Small intestine (tissue), 16 donors: ENCODE measurements at places on chromosomes 3 and 15.
A peak's percentile ranks its signal among the peaks of the same experiment; 100 is the strongest.

DNA sequence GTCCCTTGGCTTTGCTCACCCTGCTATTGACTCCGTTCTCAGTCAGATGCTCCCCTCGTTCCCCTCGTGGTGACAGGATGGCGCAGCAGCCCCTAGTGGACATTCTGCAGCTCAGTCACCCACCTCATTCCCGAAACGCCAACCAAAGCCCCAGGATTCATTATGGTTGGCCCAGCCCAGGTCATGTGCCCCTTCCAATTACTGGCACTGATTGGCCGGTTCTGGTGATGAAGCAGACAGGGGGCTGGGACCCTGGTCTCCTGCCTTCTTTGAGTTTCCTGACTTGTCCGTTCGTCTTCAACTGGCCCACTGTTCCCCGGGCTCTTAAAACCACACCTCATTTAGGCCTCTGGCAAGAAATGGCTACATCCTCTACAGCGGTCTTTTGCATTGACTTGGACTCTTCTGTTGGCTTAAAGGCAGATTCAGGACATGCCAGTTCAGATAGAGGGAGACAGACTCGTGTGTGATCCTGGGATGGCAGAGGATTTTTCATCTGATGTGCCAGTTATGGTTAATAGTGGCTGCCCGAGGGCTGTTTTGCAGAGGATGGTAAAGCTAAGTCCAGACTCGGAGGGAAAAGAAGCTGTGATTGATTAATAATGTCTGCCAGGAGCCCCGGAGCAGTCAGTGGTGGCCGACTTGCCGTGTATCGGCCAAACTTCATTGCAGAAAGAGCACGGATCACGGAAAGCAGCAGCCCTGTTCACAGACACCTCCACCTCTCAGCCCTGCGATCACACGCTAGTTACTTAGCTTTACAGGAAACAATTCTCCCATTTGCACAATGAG lies 37.8 kb downstream of the LSM3 start:
- no peaks in the 10 kb centered on the region for H3K27me3 ChIP-seq
- DNase-seq, result peak; percentile 65
- H3K36me3 ChIP-seq, result no peaks in the 10 kb centered on the region
- peak overlapping the region; percentile 8 for H3K4me3 ChIP-seq

DNA sequence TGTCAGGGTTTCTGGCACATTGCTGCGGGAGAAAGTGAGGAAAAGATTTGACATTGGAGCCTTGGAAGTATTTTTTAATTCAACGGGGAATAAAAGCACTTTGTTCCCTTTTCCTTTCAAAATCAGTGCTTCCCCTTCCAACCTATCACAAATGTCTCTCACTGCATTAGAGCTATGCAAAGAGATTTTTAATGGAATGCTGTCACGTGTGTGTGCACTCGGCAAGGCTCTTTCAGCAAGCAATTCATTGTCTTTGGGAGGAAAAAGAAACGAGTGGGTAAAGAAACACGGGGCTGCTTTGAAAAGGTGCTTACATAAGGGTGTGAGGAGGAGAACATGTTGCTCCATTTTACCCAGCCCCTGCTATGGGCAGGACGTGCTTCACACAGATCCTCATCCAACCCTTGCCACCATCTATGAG lies 490.4 kb upstream of the PROK2 start:
- no peaks in the 10 kb centered on the region for H3K27me3 ChIP-seq
- no peaks in the 10 kb centered on the region for H3K36me3 ChIP-seq
- H3K27ac ChIP-seq, result no peak overlapping the region

GRCh38 chr3:113812854-113813253 lies 25.7 kb upstream of the GRAMD1C start:
- H3K27me3 ChIP-seq, result no peaks in the 10 kb centered on the region
- H3K36me3 ChIP-seq, result no peaks in the 10 kb centered on the region
- H3K27ac ChIP-seq, result no peak overlapping the region
- H3K4me1 ChIP-seq, result no peaks in the 10 kb centered on the region
- no peak for DNase-seq

GRCh38 chr15:88805031-88805780 lies 2.0 kb downstream of the ACAN start:
- H3K4me3 ChIP-seq, result no peak overlapping the region
- H3K27me3 ChIP-seq, result peaks cover 43% of the 10 kb centered on the region
- no peaks in the 10 kb centered on the region for H3K36me3 ChIP-seq
- no peak for DNase-seq
- no peaks in the 10 kb centered on the region for H3K4me1 ChIP-seq
- no peak overlapping the region for H3K27ac ChIP-seq

- no peaks in the 10 kb centered on the region for H3K36me3 ChIP-seq
- H3K27ac ChIP-seq, result no peak overlapping the region
- no peaks in the 10 kb centered on the region for H3K4me1 ChIP-seq
- no peaks in the 10 kb centered on the region for H3K27me3 ChIP-seq
Measured at GRCh38 chr3:45848392-45848791, 6.5 kb upstream of the LZTFL1 start.

- DNase-seq, result peak; percentile 33
- no peak overlapping the region for H3K27ac ChIP-seq
- no peaks in the 10 kb centered on the region for H3K36me3 ChIP-seq
- H3K27me3 ChIP-seq, result no peaks in the 10 kb centered on the region
Measured at GRCh38 chr15:67892559-67893377, 52.9 kb upstream of the RNU6-1 start.

DNA sequence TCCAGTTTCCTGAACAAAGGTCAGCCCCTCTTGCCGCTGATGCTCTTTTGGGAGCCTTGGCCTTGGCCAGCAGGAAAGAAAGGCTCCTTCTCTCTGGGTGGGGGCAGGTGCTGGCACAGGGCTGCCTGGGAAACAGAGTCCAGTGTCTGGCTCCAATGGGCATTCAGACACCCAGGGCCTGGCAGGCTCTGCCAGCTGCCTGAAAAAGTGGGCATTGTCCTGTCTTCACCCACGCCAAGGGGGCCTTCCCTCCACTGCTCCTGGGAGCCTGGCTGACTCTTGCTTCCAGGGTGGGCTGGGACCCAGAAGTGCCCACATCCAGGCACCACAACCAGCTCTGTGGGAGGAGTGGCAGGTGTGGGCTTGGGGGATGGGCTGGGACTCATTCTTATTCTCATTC lies 62.7 kb downstream of the RHCG start:
- no peak for DNase-seq
- no peak overlapping the region for H3K4me3 ChIP-seq
- H3K27ac ChIP-seq, result no peak overlapping the region
- H3K27me3 ChIP-seq, result no peaks in the 10 kb centered on the region
- no peaks in the 10 kb centered on the region for H3K36me3 ChIP-seq

GRCh38 chr3:8759038-8759707 lies 10.2 kb downstream of the OXTR start:
- no peaks in the 10 kb centered on the region for H3K36me3 ChIP-seq
- no peaks in the 10 kb centered on the region for H3K4me1 ChIP-seq
- no peak overlapping the region for H3K4me3 ChIP-seq

GRCh38 chr3:169179722-169180121 lies 483.8 kb downstream of the MECOM start:
- no peaks in the 10 kb centered on the region for H3K36me3 ChIP-seq
- DNase-seq, result no peak
- no peak overlapping the region for H3K27ac ChIP-seq
- H3K4me3 ChIP-seq, result no peak overlapping the region
- H3K4me1 ChIP-seq, result no peaks in the 10 kb centered on the region

GRCh38 chr15:59401824-59402569 lies 29.3 kb upstream of the MYO1E start:
- no peaks in the 10 kb centered on the region for H3K4me1 ChIP-seq
- no peak overlapping the region for H3K4me3 ChIP-seq
- no peak for DNase-seq

- no peaks in the 10 kb centered on the region for H3K4me1 ChIP-seq
- no peak overlapping the region for H3K4me3 ChIP-seq
- H3K36me3 ChIP-seq, result no peaks in the 10 kb centered on the region
- H3K27me3 ChIP-seq, result no peaks in the 10 kb centered on the region
Measured at GRCh38 chr3:63679186-63679585, 26.7 kb downstream of the SNTN start.

- no peak for DNase-seq
- H3K27ac ChIP-seq, result no peak overlapping the region
- no peaks in the 10 kb centered on the region for H3K36me3 ChIP-seq
- no peaks in the 10 kb centered on the region for H3K27me3 ChIP-seq
Measured at GRCh38 chr3:185858502-185859225, 33.8 kb upstream of the IGF2BP2 start.

GRCh38 chr3:89964347-89964746 lies 856.9 kb downstream of the EPHA3 start:
- no peaks in the 10 kb centered on the region for H3K4me1 ChIP-seq
- DNase-seq, result no peak
- H3K27me3 ChIP-seq, result no peaks in the 10 kb centered on the region
- H3K4me3 ChIP-seq, result no peak overlapping the region
- no peak overlapping the region for H3K27ac ChIP-seq
- no peaks in the 10 kb centered on the region for H3K36me3 ChIP-seq

DNA sequence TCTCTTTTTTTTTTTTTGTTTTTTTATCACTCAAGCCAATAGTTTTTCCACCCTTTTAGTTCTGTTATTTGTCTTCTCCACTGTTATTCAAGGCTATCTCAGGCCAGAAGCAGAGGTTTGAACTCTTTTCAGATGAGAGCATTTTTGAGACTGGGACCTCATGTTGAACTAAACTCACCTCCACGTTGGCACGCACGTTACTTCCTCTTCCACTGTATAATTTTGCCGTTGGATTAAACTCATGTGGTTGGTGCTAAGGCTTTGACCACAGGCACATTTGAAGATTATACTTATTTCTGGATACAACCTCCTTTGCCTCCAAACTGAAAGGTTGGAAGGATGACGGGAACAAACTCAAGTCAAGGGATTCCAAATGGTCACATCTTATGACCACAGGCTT lies 501.3 kb upstream of the TPRG1 start:
- peaks cover 2% of the 10 kb centered on the region for H3K36me3 ChIP-seq
- H3K27ac ChIP-seq, result no peak overlapping the region
- DNase-seq, result no peak
- H3K27me3 ChIP-seq, result no peaks in the 10 kb centered on the region
- no peak overlapping the region for H3K4me3 ChIP-seq

GRCh38 chr15:67146234-67146633 lies 80.8 kb downstream of the SMAD3 start:
- H3K36me3 ChIP-seq, result no peaks in the 10 kb centered on the region
- peak; percentile 45 for DNase-seq
- no peaks in the 10 kb centered on the region for H3K27me3 ChIP-seq
- H3K27ac ChIP-seq, result peak overlapping the region; percentile 91

DNA sequence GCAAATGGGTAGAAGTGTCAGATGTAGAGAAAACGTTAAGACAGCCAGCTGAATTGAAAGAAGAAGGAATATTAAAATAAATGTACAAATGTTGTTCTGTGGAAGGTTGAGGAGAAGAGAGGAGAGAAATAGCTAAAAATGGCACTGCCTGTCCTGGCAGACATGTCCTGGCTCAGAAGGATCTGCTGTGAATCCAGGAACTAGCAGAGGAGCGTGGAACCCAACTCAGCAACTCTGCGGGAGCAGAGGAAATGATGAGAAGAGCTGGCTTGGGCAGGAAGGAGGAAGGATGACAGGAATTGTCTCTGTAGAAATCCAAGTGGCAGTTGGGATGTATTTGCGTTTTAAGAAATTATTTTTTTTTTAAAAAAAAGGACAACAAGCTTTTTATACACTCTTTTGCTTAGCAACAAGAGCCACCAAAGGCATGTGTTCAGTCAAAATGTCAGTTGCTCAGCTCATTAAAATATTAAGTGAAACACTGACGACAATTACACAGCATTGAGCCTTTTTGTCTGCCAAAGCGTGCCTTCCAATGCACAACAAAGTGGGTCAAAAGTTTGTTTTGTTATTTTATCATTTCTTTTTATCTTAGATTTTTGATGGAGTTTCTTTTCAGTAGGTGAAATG lies 16.1 kb downstream of the NANOGP8 start:
- H3K27ac ChIP-seq, result no peak overlapping the region
- DNase-seq, result no peak
- H3K4me1 ChIP-seq, result no peaks in the 10 kb centered on the region

- H3K27ac ChIP-seq, result no peak overlapping the region
- H3K4me1 ChIP-seq, result no peaks in the 10 kb centered on the region
- H3K36me3 ChIP-seq, result no peaks in the 10 kb centered on the region
- no peaks in the 10 kb centered on the region for H3K27me3 ChIP-seq
Measured at GRCh38 chr15:101525087-101525669, 35.7 kb upstream of the PCSK6 start.

DNA sequence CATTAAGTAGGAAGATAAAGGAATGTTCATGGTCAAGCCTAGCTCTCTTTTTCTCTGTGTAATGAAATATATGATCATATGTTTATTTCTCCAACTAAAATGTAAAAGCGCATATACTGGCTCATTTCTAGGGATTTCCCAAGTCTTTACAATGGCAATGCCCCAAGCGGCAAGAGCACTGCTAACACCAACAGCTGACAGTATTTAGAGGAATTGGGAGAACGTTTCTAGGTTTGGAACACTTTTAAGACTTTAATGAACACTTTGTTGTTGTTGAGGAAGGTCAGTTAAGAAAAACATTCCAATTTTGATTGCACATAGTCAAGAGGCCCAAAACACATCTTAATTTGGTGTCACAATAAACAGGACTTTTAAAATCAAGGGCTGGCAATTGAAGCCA lies 132.7 kb downstream of the ATP8B4 start:
- no peak overlapping the region for H3K27ac ChIP-seq
- H3K27me3 ChIP-seq, result no peaks in the 10 kb centered on the region

DNA sequence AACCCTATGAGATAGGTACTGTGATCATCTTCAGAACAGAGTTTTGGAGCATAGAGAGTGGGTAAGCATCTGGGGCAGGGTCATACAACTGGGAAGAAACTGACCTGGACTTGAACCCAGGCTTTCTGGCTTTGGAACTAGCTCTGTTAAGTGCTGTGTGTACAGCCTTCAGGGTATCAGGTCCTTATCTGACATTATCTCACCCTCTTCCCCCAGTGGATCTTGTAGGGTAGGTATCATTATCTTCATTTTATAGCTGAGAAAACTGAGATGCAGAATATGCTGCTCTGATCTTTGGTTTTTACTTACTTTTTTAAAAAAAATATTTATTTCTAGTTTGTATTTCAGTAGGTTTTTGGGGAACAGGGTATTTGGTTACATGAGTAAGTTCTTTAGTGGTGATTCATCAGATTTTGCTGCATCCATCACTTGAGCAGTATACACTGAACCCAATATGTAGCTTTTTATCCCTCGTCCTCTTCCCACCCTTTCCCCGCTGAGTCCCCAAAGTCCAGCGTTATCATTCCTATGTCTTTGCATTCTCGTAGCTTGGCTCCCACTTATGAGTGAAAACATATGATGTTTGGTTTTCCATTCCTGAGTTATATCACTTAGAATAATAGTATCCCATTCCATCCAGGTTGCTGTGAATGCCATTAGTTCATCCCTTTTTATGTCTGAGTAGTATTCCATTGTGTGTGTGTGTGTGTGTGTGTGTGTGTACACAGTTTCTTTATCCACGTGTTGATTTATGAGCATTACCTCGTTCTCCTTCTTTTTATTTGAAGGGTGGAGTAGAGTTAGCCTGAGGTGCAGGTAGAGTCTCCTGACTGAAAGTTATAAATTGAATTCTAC lies 271.2 kb downstream of the PTPRG start:
- H3K4me3 ChIP-seq, result no peak overlapping the region
- no peaks in the 10 kb centered on the region for H3K36me3 ChIP-seq
- no peak overlapping the region for H3K27ac ChIP-seq
- DNase-seq, result no peak
- no peaks in the 10 kb centered on the region for H3K27me3 ChIP-seq

GRCh38 chr15:54482251-54482650 lies 504.0 kb downstream of the UNC13C start:
- no peaks in the 10 kb centered on the region for H3K27me3 ChIP-seq
- H3K4me1 ChIP-seq, result no peaks in the 10 kb centered on the region
- H3K36me3 ChIP-seq, result no peaks in the 10 kb centered on the region
- no peak for DNase-seq
